Renal cortical epithelial cell (primary cell): ENCODE measurements at places on chromosomes 6 and 20. TPM values are rescaled to one million over a fixed set of nuclear protein-coding genes. Genes with fewer than 3 reads are reported as not detected.

DNA sequence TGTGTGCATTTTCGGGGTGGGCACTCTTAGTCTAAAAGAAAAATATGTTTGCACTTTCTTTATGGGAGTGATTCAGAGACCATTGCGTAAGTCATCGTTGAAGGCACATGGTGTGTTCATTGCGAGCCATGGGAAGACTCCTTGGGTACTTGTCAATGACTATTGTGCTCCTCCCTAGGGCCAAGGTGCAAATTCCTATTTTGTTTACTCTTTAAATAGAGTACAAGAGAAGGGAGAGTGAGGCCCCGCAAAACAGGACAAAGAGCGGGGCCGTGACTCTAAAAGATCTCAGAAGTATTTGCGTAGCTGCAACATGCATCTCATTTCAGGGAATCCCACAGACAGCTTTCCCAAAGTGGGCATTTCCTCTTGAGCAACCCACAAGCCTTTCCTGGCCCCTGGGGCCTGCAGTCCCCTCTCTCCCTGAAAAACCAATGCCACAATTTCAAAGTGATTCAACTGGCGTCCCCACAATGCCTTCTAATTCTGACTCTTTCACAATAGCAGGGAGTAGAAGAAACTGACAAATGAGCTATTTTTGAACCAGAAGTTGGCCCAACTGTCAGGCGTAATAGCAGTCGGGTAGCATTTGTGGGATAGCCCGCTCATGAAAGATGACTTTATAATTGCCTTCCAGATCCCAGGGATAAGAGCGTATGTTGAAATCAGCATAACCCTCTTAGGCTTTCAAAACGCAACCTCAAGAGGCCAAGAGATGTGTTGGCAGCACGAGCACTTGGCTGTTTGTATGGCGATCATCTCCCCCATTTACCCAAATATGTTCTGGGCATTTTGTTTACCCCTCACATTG is 277.9 kb upstream of the BMP2 start:
- peak; percentile 29 for DNase-seq

- no peak for DNase-seq
Measured at GRCh38 chr20:10571313-10571815, 102.4 kb downstream of the JAG1 start.

DNA sequence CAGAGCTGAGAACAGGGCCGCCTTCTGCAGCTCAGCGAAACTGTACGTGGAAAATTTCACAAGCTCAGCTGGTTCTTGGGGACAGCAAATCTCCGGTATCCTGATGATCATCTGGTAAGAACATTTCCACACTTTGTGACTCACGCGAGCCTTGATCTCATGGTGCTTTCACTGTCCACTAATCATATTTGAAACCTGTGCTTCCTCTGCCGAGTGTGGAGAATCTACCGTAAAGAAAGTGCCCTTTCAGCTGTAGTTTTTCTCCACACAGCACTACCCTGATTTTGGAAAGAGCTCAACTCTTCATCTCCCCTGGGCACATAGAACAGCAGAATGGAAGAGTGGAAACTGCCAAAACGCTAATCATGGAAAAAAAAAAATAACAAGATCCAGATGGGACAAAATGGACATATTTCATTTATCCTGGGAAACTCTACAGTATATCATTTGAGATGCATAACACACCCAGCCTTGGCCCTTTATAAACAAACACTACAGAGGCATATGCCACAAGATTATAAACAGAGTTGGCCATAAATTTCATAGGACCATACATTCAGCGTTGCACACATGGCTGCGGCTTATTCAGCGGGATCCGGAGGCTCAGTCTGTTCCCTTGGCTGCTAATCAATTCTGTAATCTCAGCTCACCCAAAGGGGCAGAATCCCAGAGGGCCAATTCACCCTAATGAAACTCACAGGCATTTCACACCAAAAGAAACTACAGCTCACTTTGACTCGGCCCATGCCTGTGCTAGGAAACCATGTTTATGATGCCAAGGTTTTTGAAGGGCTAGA is 434.5 kb downstream of the HDGFL1 start:
- DNase-seq = peak; percentile 4

DNA sequence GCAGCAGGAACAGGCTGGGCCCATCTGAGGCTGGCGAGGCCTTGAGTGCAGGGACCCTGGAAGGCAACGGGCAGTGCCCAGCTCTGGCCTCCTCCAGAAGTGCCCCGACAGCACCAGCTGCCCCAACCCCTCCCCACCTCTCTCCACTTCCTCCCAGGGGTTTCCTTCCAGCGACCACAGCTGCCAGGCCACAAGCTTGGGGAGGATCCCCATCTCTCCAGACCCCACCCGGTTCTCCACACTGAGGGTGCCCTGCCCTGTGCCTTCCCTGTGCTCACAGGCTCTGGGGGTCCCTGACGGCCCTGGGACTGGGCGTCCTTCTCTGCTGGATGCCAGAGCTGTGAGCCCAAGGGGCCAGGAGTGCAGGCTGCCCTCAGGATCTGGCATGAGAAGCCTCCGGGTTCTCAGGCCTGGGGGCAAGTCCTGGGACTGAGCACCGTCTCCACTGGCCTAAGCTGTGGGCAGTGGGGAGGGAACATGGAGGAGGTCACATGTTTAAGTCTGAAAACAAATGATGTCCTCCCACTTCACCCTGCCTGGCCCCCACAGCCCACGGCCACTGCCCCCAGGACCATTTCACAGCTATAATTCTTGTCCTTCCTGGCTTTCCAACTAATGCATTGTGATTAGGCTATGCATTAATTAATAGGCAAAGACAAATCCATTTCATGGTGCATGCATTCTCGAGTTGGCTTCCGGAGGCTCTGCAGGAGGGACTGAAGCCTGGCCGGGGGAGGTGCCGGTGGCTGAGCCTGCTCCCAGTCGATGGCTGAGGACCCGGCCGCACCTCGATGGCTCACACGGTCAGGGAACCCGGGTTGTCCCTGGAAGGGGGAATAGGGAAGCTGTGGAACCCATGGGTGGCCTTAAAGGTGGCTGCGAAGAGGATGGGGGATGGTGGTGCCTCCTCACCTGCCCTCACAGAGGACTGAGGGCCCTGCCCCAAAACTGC is 24.4 kb downstream of the BHLHE23 start:
- DNase-seq = no peak

GRCh38 chr6:111838749-111839484 is 34.3 kb downstream of the FYN start:
- DNase-seq = no peak

- no peak for DNase-seq
Measured at GRCh38 chr6:151381722-151382121, 9.6 kb downstream of the ZBTB2 start.

DNA sequence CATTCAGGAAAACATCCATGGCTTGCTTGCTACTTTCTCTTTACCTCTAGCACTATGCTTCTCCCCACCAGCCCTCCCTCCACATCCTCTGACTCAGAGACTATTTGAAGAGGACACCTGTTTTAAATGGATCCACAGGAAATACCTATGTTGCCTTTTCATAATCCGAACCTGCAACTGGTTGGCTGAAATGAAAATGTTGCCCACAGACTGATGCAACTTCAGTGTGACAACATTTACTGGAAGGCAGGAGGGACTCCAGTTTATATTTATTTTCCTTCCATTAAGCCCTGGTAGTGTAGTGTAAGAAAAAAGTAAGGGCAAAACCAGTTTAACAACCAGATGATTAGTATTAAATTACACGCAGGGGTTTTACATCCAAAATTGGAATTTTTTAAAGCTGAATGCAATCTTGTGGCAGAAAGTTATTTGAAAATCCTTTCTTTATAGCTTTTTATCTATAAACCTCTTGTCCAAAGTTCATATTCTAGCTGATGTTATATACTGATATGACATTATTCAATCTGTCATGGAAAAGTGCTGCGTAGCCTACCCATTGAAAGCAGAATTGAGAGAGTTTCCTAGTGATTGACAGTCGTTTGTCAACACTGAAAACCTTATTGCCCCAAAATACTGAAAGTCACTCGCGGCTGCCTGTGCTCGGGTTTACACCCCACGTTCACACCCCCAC is 881 bp upstream of the AIG1 start:
- peak; percentile 96 for DNase-seq

DNA sequence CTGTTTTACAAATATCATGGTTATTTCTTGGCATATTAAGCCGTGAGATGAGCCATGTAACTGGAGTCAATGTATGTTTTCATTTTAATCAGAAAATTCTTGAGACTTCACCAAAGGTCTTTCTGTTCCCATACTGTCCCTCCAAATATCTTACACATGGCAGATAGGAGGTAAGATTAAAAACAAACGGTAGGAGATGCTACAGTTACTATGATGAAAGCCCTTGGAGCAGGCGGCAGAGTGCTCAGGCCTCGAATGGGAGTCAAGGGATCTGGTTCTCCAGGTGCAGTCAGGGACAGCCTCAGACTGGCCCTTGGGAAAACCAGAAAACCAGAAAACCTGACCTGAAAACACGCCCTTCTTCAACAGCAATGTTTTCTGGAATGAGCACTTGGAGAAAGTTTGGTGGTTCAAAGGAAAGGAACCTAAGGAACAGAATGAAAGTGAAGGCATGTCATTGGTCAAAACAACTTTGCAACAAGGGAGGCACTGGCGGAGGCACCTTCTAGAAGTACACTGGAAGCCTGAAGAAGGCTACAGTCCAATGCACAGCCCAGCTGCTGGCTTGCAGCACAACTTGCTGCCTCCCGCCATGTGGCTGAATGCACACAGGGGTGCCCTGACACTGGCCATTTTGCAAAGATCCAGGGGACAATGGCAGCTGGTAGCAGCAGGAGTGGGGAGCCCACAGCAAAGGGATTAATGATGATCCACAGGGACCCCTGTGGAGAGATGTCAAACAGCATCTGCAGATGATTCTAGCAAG is 17.4 kb upstream of the FOXO3 start:
- DNase-seq = no peak

DNA sequence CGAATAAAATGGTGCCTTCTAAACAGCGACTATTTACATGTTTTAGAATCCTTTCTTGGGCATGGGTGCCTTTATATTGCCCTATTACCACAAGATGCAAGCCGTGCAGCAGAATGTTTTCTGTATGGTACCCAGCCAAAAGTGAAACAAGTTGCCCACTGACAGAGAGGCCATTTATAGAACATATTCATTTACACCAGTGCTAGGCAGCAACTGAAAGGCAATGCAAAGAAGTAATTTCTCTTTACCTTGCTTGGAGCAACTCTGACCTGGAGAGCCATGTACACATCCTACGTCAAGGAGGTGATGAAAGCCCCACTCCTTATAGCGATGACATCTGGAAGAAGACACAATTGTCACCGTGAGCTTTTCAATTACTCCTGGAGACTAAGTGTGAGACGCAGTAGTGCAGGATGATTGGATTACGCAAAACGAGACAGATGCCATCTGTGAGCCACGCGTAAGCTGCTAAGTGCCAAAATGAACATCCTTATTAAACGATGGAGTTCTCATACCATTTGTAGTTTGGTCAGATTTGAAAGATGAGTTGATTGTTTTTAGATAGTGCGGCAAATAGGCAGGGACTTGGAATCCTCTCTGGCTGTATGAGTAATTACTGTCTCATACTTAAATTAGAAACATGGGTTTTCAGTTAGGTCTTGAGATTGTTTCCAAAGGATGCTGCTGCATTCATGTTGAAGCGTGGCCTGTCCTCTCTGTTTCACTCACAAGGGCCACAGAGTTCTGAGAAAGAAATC is at the start of gene TMEM244:
TMEM244 (minus strand) TSS at position 408 of the 758 bp plus-strand sequence; CDS start at position 281, 127 bp downstream.
- no peak for DNase-seq

DNA sequence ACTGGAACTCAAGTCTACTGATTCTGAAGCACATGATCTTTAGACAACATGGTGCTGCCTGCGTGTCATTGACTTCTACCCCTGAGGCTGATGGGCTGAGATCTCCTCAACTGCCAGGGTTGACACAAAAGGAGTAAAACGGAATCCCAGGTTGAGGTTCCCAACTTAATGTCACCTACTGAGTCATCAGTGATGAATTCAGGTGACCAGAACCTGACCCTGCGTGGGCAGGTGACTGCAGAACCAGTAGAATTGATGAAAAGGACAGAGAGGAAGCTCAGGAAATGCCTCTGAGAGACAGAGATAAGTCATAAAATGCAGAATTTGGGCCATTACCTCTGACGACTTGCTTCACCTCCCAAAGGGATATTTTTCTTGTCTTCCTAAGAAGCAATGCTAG is 7.7 kb upstream of the KIZ start:
- no peak for DNase-seq

- DNase-seq = no peak
Measured at GRCh38 chr20:23320317-23320716, 30.3 kb upstream of the NXT1 start.

DNA sequence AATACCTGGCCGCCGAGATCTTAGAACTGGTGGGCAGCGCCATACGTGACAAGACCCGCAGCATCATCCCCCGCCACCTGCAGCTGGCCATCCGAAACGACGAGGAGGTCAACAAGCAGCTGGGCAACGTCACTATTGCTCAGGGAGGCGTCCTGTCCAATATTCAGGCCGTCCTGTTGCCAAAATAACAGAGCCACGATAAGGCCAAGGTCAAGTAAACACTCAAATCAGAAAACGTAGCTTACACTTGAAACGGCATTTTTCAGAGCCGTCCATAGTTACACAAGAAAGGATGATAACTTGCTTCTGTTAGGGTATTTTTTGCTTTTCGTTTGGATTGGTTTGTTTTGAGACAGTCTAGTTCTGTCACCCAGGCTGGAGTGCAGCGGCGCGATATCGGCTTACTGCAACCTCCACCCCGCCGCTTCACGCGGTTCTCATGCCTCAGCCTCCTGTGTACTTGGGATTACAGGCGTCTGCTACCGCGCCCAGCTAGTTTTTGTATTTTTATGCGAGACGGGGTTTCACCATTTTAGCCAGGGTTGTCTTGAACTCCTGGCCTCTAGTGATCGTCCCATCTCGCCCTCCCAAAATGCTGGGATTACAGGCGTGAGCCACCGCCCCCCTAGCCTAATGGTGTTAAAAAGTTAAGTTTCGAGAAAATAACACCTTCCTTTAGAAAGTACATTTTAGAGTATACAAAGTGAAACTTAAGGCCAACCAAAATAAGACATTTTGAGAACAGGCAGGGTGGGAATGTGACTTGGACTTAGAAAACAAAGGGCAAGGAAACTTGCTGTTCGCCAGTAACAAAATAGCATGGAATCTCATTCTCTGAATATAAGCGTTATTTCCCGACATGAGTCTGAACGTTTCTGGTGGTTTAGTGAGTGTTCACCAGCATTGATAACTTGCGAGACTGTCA is 42.8 kb upstream of the HFE start:
- DNase-seq = no peak

DSP gene
- total RNA-seq = 104 and 173 TPM in 2 replicates

KCNK5 gene
- total RNA-seq = 2.3 and 2.9 TPM in 2 replicates

HLA-DRB1 gene
- total RNA-seq = 0.99 and 18.2 TPM in 2 replicates

NR2E1 gene
- total RNA-seq = not detected in 2 replicates

SRSF12 gene
- total RNA-seq = 4.0 and 5.7 TPM in 2 replicates
